ENCODE measurements at places on chromosomes 1 and 21.

DNA sequence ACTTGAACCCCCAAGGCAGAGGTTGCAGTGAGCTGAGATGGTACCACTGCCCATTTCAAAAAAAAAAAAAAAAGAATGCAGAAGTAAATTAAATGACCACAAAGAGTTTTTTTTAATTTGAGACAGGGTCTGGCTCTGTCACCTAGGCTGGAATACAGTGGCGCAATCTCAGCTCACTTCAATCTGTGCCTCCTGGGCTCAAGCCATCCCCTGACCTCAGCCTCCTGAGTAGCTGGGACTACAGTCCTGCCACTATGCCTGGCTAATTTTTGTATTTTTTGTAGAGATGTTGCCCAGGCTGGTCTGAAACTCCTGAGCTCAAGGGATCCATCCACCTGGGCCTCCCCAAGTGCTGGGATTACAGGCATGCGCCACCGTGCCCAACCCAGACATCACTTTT, 20.2 kb upstream of the GPR157 start:
- no peak for DNase-seq

- DNase-seq = no peak
Observed at GRCh38 chr1:46770541-46770940, 28.3 kb upstream of the CYP4B1 start.

GRCh38 chr1:206029484-206029883, 5.8 kb upstream of the CTSE start:
- no peak for DNase-seq

- DNase-seq = peak; percentile 21
Observed at GRCh38 chr1:93629101-93630059, 52.3 kb downstream of the BCAR3 start.

- no peak for DNase-seq
Observed at GRCh38 chr1:184635980-184636431, 118.7 kb downstream of the EDEM3 start.

DNA sequence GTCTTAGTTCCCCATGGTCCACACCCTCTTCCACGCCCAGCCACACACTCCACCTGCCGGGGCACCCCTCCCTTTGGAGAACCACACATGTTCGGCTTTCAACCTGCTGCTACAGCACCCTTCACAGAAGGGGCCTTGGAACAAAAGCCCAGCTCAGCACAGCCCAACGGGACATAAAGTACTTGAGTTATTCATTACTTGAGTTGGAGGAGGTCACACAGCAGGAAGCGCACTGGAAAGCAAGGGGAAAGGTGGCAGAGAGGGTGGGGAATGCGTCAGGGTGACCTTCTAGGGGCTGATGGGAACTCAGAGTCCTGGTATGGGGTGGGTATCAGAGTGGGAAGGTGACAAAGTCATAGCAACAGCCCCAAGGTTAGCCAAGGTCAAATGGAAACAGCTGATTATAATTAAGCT, 3.0 kb upstream of the ATP1B1 start:
- no peak for DNase-seq

GRCh38 chr1:23452011-23452411, 27.5 kb upstream of the TCEA3 start:
- DNase-seq = no peak

DNA sequence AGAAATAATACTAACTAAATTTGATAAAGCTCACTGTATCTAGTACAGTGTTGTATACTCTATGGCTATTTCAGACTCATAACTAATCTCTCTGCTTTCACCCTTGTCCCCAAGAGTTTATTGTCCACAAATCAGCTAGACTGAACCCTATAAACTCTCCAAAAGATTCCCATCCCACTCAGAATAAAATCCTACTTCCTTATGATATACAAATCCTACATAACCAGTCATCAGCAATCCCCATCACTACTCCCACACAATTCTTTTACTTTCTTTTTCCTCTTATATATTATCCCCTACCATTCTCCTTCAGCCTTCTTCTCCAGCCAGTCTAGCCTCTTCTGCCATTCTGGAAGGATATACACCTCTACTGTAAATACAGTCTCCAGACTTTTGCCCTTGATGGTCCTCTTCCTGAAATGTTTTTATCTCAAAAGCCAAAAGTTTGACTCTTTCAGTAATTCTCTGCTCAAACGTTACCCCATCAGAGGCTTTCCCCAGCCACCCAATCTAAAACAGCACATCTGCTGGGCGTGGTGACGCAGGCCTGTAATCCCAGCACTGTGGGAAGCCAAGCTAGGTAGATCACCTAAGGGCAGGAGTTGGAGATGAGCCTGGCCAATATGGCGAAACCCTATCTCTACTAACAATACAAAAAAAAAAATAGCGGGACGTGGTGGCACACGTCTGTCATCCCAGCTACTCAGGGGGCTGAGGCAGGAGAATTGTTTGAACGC, 41.6 kb downstream of the ABL2 start:
- DNase-seq = no peak

DNA sequence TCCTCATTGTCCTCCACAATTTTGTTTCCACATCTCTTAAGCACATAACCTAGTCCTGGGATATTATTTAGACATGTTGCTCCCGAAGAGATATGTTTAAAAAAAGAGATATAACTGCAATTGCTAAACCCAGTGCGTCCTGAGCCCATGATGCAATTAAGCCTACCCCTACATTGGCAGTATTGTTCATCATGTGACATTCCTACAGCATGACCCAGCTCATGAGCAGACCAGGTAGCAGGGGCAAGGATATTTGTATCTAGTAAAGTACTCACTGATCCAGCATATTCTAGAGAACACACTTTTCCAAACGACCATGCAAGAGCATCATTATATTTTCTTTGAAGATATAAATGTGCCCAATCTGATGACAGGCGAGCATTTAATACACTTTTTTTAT, 1.2 kb downstream of the ADAM30 start:
- no peak for DNase-seq

DNA sequence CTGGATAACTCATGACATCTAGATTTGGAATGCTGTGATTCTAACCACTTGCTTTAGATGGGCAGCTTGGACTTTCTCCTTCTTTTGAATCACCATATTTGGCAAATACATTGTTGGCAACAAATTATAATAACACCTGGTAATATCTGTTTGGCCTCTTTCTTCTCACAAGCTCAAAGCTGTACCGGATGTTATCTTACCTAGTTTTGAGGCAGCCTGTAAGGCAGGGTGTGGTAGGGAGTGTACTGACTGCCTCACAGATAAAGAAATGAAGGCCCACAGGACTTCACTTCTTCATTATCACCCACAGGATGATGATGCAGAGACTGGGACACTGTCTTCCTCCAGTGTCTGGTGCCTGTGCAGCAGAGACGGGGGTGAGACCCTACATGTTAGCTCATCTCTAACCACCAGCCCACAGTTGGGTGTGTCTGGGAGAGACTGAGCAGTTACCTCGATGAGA, 28.5 kb downstream of the TUFT1 start:
- no peak for DNase-seq

GRCh38 chr1:201511941-201512539, 5.1 kb upstream of the CSRP1 start:
- DNase-seq = peak; percentile 65

- DNase-seq = no peak
Observed at GRCh38 chr1:22508991-22509390, 54.3 kb upstream of the EPHA8 start.

DNA sequence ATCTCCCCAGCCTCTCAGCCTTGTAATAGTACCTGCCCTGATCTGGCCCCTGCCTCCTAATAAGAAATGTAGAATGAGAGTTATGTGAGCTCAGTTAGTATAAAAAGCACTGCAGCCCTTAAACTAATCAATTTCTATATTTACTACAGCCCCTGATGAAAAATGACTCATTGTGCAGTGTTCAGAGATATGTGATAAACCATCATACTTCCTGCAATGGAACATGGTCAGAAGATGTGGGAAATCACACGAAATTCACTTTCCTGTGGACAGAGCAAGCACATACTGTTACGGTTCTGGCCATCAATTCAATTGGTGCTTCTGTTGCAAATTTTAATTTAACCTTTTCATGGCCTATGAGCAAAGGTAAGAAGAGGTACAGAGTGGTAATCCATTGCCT, 176.8 kb upstream of the PDE4B start:
- no peak for DNase-seq

GRCh38 chr1:192809307-192810252, 741 bp downstream of the RGS2 start:
- DNase-seq = no peak

DNA sequence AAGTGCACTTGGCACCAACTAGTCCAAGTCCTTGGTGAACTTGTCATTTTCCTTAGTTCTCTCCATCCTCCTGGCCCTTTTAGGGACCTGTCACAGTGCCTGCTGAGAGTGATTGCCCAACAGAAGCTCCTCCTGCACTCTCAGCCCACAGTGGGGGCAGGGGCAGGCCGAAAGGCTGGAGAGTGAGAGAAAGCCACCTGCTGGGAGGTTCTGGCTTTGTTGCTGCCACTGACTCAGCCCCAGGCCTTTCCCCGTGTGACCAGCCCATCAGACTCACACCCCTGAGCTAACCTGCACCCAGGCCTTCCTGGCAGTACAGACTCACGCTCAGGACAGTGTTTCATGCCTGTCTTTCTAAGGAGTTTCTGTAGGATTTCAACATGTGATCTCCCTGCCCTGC, 17.1 kb upstream of the PROK1 start:
- DNase-seq = no peak

- DNase-seq = no peak
Observed at GRCh38 chr1:24920533-24920925, 9.5 kb downstream of the RUNX3 start.

DNA sequence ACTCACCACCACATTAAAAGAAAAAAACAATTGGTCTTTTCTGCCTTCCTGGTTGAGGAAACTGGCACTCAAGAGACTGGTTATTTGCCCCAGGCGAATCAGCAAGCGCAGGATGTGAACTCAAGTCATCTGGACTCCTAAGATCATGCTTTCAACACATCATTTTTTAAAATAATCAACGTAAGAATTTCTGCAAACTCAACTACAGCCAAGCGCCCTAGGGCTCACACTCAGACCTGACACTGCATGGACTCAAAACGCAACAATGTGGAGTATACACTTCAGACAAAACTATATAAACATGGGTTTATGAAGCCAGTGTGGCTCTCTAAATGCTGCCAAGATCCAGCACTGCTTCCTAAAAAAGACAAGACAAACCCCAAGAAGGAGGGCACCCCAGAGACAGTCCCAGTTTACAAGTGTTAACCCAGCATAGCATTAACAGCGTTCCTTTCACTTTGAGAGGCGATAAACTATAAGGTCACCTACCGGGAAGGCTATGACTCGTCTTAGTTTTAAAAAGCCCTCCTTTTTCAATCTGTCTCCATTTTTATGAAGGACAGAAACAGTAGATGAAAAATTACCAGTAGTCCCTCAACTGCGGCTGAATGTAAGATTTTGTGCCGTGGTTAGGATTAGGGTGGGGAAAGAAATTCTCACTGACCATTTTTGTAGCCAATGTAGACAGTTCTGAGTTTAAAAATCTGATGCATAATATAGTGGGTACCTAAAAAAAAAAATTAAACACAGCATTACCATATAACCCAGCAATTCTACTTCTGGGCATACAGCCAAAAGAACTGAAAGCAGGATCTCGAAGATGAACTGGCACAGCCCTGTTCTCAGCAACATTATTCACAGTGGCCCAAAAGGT, 54.8 kb downstream of the SIPA1L2 start:
- no peak for DNase-seq

DNA sequence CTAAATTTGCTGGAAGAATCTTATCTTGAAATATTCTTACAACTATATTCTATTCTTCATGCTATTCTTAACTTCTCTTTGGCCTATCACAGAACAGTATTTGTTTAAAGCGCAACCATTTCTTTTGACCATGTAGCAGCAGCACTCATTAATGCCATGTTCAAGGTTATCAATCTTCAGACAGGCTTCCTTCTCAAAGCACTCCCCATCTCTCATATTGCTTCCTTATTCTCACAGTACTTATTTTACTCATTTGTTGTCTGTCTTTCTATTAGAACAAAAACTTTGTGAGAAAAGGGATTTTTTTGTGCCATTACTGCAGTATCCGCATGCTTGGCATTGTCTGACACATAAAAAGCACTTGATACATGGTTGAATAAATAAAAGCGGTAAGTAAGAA, 89.7 kb downstream of the ATP1B1 start:
- peak; percentile 53 for DNase-seq

- DNase-seq = no peak
Observed at GRCh38 chr1:207647671-207648333, 2.9 kb downstream of the CR1L start.

DNA sequence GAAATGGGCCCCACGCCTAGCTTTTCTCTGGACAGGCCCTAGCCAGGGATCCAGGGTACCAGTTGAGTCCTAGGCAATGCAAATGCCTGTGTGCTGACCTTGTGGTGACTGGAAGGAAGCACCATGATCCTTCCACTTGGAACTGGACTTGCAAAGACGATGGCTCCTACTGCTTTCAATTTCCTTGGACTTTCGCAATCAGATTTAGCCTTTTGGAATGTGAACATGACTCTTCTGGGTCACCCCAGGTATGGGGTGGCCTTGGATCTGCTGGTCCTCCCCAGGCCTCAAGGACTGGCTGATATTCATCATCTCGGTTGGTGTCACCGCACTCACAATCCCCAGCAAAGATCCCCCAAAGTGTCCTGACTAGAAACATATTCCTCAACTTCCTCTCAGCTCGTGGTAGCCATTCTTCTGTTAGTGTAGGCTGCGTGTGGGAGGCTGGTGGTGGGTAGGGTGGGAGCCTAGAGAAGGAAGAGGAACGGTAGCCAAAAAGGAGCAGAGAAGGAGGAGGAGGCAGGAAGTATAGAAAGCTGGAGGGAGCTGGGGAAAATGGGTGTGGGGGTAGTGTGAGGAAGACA, 130.5 kb downstream of the PPIAL4G start:
- no peak for DNase-seq

Data from CMK (cell line).